ENCODE measurements at places on chromosomes 3 and 15.

DNA sequence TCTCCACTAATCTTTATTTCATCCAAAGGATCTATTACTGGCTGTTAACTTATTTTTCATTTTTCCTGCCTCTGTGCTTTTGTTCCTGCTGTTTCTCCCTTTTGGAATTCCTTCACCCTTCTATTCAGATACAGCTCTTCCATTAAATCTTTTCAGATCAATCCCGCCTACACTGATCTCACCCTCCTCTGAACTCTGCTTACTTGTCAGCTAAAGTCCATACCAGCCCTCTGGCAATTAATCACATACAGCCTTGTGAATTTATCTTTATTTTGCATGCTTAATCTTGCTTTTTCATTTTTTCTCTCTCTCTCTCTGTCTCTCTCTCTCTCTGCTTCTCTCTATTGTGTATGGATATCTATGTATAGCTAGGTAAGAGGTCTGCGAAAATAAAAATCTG is 100.8 kb upstream of the UMPS start:
- no peak for DNase-seq

DNA sequence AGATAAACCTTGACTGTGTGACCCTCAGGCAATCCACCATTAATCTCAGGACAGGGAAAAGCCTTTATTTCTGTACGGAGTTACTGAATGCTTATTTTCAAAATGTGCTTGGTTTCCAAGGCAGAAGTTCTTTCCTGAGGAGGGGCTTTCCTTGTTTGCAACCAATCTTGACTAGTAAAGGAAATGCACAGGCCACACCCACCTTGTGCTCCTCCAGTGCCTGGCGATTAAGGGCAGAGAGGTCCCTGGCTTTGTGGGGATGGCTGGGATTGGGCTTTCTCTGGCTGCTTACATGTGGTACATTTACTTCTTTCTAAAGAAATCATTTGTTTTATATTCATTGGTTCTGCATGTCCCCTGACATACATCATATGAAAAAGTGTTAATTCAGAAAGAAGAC is 47.8 kb downstream of the ZNF621 start:
- DNase-seq: no peak

GRCh38 chr3:4993276-4994143 is 14.3 kb downstream of the BHLHE40 start:
- DNase-seq: no peak

GRCh38 chr3:3665546-3665945 is 133.7 kb upstream of the LRRN1 start:
- DNase-seq: no peak

DNA sequence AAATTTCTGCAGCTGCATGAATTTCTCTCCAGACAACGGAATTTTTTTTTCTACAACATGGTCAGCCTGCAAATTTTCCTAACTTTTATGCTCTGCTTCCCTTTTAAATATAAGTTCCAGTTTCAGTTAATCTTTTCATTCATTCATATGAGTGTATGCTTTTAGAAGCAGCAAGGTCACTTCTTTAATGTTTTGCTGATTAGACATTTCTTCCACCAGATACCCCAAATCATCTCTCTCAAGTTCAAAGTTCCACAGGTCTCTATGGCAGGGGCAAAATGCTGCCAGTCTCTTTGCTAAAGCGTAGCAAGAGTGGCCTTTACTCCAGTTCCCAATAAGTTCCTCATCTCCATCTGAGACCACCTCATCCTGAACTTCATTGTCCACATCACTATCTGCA is 205.6 kb upstream of the GRM7 start:
- no peak for DNase-seq

DNA sequence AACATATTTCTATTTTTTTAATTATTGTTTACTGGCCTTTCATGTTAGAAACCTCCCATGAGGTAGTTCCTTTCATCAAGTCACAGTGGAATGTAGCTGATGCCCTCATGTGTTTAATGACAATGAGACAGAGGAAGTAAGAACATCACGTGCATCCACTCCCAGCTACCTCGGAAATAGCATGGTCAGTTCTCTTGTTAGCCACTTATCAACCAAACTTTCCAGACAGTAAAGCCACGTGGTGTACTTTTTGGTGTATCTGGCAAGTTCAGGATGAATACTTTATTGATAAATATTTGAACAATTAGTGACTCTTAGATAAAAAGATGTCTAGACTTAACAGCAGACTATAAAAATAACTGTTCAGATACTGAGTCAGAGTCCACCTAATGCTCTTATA is 781.7 kb downstream of the MECOM start:
- DNase-seq: no peak

DNA sequence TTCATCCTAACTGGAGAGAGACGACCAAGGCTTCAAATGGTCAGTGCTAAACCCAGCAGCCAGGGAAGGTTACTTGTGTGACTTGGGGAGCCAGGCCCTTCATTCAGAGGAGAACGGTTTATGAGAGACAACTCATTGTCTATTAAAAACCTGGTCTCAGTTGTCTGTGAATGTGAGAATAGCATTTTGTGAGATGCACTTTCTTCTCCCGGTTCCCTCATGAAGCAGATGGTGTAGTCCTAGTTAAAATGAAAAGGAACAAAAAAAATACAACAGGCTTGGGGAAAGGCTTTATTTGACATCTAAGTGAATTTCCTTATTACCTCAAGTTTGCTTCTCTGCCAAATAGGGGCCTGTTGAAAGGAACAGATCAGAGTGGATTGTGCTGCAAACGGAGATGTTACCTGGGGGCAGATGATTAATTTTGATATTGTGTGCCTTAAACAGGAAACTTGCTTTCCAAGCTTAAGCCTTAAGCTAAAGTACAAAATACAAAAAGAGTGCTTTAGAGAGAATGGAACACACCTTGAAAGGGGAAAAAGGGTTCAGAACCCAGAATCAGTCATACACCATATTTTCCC is 202.7 kb upstream of the BHLHE40 start:
- DNase-seq: no peak

GRCh38 chr15:95845862-95846515 is 484.5 kb upstream of the NR2F2 start:
- no peak for DNase-seq

DNA sequence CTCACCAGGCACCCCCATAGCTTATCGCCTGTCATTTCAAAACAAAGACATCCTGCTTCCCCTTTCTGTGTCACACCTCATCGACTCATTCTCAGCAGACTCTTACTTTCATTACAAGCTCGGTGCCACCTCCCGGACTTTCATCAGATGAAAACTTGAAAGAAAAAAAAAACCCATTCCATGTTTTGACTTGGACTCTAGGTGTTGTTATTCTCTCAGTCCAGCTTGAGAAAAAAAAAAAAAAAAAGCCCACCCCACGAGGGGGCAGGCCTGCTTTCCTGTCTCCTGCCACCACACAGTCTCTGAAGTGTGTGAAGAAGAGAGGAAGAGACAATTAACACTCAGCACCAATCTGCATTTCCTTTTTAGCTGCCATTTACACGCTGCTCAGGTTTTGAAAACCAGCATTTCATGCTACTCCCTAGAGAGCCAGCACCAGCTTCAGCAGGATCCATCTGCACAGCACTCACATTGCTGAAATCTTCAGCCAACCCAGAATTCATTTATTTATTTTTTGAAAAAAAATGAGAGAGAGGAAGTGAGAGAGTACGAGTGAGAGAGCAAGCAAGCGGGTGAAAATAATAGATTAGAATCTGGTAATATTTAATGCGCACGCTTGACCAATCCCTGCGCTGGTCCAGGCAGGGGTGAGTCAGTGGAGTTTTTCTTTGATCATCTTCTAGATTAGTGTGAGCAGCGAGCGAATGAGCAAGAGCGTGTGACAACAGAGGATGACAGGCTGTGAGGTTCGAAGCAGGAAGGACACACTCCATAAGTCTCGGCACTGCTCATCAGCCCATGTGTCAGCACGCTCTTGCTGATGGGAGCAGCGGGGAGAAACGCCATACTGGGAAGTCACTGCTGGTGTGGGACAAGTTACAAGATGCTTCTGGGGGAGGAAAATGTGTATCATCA is 23.5 kb downstream of the ZNF80 start:
- DNase-seq: no peak

GRCh38 chr3:76673171-76673570 is 366.7 kb upstream of the ROBO2 start:
- DNase-seq: no peak

GRCh38 chr15:77017091-77017660 is 22.2 kb downstream of the PSTPIP1 start:
- no peak for DNase-seq

DNA sequence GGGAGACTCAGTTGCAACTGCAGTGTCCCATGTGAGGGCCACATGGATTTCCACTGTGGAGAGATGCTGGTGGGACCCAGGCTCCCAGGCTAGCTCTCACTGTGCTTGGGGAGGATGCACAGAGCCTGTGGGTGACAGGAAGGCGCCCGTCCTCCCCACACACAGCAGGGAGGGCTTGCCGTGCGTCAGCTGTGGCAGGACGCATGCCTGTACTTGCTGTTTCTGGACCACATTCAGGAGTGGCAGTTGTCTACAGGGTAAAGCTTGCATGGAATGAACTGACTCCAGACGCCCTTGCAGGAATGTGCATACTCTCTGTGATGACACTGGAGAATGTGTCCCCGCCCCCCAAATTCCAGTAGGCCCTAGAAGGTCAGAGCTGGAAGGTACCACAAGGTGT is 63.8 kb upstream of the SNRPA1 start:
- no peak for DNase-seq

DNA sequence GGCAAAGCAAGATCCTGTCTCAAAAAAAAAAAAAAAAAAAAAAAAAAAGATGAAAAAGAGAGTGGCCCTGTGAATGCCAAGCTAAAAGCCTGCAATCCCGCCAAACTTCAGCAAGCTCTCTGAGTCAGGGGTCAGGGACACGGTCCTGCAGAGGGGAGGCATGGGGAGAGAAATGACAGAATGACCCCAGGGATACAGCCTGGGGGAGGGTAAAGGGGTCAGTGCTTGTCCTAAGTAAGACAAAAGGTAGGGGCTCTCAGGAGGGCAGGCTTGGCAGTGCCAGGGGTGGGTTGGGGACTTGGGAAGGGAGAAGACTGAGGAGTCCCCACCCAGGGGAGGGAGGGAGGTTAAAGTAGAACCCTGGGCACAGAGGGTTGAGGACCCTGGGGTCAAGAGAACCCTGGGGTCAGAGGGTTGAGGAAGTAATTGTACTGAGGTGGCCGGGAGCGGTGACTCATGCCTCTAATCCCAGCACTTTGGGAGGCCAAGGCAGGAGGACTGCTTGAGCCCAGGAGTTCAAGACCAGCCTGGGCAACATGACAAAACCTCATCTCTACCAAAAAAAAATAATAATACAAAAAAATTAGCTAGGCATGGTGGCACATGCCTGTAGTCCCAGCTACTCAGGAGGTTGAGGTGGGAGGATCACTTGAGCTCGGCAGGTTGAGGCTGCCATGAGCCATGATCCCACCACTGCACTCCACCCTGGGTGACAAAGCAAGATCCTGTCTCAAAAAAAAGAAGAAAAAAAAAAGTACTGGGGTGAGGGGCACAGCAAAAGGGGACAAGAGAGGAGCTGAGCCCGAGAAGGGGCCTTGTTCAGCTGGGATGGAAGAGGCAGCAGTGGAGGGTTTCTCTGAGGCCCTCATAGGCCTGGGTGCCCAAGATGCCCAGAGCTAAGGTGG is 5.2 kb upstream of the SEMA3B start:
- no peak for DNase-seq

DNA sequence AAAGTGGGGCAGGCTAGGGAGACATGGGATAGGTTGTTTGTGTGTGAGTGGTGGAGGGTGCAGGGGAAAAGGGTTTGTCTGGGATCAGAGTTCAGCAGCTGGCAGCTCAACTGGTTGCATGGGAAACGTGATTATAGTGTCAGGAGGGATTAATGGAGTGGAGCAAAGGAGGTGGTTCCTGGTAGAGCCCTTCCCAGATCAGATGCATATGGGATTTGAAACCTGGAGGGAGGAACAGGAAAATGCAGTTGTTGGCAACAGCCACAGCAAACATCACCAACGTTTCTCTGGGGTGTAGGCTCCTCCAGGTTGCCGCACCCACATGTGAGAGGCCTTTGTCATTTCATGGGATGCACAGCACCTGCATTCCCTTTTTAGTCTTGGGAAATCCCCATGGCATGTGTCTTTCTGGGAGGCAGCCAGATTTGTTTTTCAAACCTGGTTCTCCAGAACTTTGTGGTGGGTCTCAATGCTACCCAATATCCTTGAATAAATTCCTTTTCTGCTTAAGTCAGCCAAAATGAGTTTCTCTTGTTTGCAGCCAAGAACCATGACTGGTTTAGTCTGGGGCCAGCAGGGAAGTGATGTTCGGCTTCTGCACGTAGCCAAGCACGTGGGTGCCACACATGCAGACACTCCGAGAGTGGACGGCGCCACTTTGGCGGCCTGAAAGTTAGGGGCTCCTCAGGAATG is 61.3 kb downstream of the BDH1 start:
- peak; percentile 20 for DNase-seq

GRCh38 chr3:171775943-171776342 is 34.3 kb downstream of the PLD1 start:
- DNase-seq: no peak

- DNase-seq: no peak
Measured at GRCh38 chr3:197155046-197155445, 125.4 kb upstream of the MELTF start.

- DNase-seq: no peak
Measured at GRCh38 chr3:33184863-33185262, 33.7 kb downstream of the SUSD5 start.

- no peak for DNase-seq
Measured at GRCh38 chr3:177521305-177521704, 324.0 kb upstream of the TBL1XR1 start.

- no peak for DNase-seq
Measured at GRCh38 chr15:76274821-76275220, 36.4 kb downstream of the ETFA start.

DNA sequence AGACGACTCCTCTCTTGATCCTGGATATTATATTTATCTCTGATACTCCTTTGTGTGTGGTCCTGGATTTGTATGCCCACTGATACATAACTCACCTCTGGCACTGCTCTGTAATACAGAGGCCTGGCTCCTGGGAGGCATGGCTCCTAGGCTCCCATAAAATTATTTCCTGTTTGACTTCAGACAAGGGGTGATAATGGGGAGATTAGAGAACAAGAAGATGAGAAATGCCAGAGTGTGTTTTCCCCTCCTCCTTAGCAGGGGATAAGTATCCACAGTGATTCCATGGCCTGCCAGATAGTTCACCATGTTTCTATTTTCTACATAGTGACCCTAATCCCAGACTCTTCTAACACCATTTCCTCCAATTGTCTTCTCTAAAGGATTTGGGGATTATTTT is 165.7 kb upstream of the PLSCR5 start:
- DNase-seq: no peak
